ENCODE measurements at places on chromosomes 13 and 19. TPM values are rescaled to one million over a fixed set of nuclear protein-coding genes. Genes with fewer than 3 reads are reported as not detected.

Gene ELSPBP1
- total RNA-seq, result not detected

Gene MRPL54
- 43.4 TPM for total RNA-seq

Gene XRCC1
- total RNA-seq, result 26.4 TPM

Gene ZNF681
- total RNA-seq, result 1.1 TPM

Gene C1QTNF9B
- not detected for total RNA-seq

Gene LGI4
- total RNA-seq, result not detected

Gene IGFL3
- not detected for total RNA-seq

Gene C13orf42
- not detected for total RNA-seq

Gene IL4I1
- total RNA-seq, result 1.1 TPM

Gene PRR19
- 0.50 TPM for total RNA-seq

Gene C3
- 0.27 TPM for total RNA-seq

Gene FCER2
- total RNA-seq, result not detected

Gene MRPL34
- 48.0 TPM for total RNA-seq

Gene GFY
- total RNA-seq, result not detected

Gene ZNF497
- total RNA-seq, result 0.40 TPM

Gene SH2D3A
- total RNA-seq, result not detected

Gene ZNF729
- not detected for total RNA-seq

Gene SBSN
- not detected for total RNA-seq

Gene C19orf81
- total RNA-seq, result not detected

Gene FUT1
- total RNA-seq, result 5.5 TPM

Gene UBE2L5
- total RNA-seq, result not detected

Gene PEG3
- total RNA-seq, result 1.2 TPM

Gene VAV1
- total RNA-seq, result not detected

Gene ZNF554
- total RNA-seq, result 2.0 TPM

Gene IGFL2
- total RNA-seq, result not detected

Gene PRX
- total RNA-seq, result 1.1 TPM

Gene NOVA2
- total RNA-seq, result 16.4 TPM

Gene CTXN1
- total RNA-seq, result 11.0 TPM

All from thoracic aorta endothelial cell (primary cell).